Progenitor cell of endocrine pancreas (in vitro differentiated cells): ENCODE measurements at places on chromosomes 5 and 9.

DNA sequence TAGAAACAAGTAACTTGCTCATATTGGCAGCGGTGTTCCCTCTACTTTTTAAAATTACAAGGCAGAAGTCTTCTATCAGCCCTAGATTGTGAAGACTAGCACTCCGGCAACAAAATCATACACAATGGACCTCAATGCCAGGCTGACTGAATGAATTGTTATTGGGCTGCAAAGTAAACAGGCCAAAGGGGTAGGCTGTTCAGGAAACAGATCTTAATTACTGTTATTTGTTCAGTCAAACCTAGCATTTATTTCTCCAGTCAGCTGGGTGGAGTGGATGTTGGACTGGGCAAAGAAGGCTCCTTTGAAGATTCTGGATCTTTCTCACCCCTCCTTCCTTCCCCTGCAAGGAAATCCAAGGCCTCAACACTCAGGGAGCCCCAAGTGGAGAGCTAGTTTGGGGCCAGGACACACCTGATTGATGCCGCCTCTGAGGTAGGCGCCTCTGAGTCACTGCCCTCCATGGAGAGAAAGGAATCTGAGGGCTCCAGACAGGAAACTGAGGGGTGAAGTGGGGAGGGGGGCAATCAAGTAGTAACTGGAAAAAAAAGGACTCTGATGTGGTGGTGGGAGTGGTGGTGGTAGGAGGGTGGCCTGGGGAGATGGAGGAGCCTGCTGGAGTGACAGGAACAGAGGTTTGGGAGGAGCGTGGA, 35.5 kb downstream of the SERINC5 start:
- DNase-seq = no peak

DNA sequence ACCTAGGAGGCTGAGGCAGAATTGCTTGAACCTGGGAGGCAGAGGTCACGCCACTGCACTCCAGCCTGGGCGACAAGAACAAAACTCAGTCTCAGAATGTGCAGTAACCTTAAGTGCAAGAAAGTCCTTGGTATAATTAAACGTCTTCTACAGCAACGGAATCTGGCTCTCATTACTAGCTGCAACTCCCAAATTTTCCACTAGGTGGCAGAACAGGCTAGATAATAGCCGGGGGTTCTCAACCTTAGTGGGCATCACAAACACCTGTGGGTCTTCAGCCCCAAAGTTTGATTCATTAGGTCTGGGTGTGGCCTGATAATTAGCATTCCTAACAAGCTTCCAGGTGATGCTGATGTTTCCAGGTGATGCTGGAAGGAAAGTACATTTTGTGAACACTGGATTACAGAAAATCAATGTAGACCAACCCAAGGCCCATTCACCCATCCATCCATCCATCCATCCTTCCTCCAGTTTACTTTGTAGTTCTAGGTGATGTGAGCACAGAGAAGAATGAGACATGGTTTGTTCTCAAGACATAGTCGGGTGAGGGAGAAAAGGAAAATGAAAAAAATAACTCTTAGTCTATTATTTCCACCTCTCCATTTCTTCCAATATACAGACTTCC, 37.3 kb downstream of the FBXW2 start:
- DNase-seq = peak; percentile 63

- DNase-seq = no peak
These were observed 448 bp upstream of the GPRIN1 start for GRCh38 chr5:176610435-176610773.

GRCh38 chr9:131610231-131610761, 65.0 kb downstream of the PRRT1B start:
- DNase-seq = no peak
